Activated naive CD8-positive, alpha-beta T cell treated with anti-CD3 and anti-CD28 coated beads for 36 hours (primary cell): ENCODE measurements at places on chromosomes 2 and 18.

DNA sequence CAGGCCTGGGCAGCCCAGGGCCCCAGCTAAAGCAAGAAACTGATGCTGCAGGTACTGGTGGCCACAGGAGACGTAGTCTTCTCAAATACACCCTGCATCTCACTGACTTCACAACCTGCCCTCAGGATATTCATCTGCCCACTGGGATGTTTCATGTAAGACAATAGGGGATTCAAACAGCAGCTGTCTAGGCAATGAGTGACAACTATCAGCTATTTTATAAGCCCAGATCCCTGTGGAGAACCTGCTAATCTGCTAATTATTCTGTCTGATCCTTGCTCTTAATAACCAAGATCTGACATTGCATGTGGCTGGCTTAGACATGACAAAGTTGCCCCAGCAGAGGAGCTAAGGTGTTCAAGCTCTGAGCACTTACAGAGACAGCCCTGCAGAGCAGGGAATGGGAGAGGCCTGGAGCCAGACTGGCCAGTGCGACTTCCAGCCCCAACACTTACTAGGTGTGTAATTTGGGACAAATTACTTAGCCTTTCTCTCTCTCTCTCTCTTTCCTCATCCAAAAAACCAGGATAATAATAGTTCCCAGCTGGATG is 28.6 kb downstream of the SIGLEC15 start:
- no peak for DNase-seq

DNA sequence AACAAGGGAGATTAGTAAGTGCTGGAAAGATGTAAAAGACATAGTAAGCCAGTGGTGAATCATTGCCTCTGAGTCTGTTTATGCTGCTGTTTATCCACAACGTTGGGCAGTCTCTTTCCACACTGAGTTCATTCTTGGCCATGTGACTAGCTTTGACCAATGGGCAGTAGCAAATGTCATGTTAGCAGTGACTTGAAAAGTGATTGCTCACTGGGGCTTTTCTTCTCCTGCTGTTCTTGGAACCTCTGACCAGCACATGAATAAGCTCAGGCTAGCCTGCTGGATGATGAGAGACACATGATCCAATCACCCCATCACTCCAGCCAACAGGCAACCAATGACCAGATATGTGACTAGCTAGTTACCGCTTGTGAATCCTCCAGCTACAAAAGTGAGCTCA is 360.4 kb downstream of the SLC4A3 start:
- DNase-seq: no peak

GRCh38 chr18:37252854-37253393 is 312.7 kb downstream of the CELF4 start:
- DNase-seq: no peak

- no peak for DNase-seq
These were observed 158.2 kb downstream of the SRBD1 start for GRCh38 chr2:45452866-45453265.

DNA sequence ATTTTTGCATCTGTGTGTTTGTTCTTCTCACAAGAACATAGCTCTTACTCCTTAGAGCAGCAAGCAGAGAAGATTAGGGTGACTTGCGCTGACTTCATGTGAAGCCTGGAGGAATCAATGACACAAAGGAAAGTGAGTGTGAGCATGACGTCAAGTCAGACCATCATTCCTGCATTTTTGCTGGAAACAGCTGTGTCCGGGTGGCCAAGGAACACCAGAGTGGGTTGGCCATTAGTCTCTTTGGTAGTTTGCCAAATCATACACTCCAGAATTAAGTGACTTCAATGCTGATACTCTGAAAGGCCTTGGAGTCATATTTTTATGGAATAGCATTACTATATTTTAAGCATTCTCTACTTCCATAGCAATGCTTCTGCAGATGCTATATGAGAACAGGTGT is 597.2 kb downstream of the DCDC2C start:
- DNase-seq: no peak
